ENCODE measurements at places on chromosomes 3 and 15.

- DNase-seq, result no peak
Measured at GRCh38 chr3:67654844-67655177, 399 bp upstream of the SUCLG2 start.

DNA sequence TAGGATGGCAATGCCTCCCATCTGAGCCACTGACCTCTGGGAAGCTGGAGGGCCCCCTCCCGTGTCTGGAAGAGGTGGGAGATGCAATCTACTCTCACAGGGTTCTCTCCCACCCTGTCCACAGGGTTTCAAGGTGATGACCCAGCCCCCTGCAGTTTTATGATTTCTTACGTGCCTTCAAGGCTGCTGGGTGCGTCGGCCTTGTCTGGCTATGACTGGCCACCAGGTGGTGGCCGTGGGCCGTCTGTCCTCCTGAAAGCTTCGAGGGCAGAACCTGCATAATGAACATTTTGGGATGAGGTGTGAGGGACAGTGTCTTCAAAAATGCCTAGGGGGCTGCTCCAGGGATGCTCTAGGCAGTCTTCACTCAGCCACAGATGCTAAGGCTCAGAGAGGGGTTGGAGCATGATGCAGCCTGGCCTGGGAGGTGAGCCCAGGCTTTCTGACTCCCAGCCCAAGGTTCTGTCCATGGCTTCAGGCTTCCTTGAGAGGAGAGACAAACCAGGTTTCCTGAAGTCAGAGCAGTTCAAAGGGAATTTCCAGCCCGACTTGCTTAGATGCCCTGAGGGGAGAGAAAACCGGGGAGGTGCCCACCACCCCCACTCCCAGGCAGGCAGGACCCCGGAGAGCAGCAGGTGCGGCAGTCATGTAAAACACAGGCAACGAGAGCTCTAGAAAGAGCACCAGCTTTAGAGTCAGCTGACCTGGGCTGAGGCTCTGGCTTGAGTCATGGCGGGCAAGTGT lies 18.7 kb downstream of the ISG20 start:
- DNase-seq, result no peak

- DNase-seq, result no peak
Measured at GRCh38 chr3:152930516-152930915, 95.6 kb downstream of the P2RY1 start.

GRCh38 chr15:63551400-63551799 lies 45.8 kb upstream of the FBXL22 start:
- no peak for DNase-seq

GRCh38 chr15:39613271-39613670 lies 32.4 kb downstream of the THBS1 start:
- DNase-seq, result no peak

Measured in GOT3 (cell line).